ENCODE measurements at places on chromosomes 1 and 21.
A peak's percentile ranks its signal among the peaks of the same experiment; 100 is the strongest.

GRCh38 chr1:173014160-173014559, 36.6 kb downstream of the TNFSF18 start:
- DNase-seq, result no peak

GRCh38 chr1:200892958-200893357, 1.7 kb upstream of the INAVA start:
- no peak for DNase-seq

GRCh38 chr1:152410599-152410998, 3.5 kb downstream of the CRNN start:
- no peak for DNase-seq

DNA sequence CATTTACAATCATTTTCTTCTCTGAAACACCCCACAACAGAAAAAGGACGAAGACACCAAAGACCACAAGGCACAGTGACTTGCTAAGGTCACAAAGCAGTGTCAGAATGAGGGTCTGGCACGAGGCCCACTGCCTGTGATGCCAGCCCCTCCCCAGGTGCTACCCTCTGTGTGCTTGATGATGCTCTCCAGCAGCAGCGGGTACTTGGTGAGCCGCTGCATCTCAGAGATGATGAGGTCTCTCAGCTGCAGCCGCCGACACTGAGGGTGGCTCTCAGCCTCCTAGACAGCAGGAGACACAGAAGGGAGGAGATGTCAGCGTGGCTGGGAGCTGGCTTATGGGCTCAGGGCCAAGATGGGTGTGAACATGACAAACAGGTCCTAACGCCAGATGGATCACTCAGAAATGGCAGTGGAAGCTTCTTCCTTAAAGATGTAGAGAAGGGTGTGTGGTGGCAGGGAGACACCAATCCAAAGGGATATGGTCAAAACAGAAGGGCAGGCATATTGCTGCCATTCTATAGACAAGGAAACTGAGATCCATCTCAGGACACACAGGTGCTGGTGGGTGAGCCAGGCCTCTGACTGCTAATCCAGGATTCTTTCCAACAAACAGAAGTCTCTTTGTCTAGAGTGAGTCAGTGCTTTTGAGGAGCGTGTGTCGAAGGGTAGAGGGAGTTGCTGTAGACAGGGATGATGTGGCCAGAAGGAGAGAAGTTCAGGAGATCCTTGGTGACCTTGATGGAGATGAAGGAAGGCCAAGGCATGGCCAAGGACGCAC, 25.6 kb downstream of the LRRC71 start:
- no peak for DNase-seq

DNA sequence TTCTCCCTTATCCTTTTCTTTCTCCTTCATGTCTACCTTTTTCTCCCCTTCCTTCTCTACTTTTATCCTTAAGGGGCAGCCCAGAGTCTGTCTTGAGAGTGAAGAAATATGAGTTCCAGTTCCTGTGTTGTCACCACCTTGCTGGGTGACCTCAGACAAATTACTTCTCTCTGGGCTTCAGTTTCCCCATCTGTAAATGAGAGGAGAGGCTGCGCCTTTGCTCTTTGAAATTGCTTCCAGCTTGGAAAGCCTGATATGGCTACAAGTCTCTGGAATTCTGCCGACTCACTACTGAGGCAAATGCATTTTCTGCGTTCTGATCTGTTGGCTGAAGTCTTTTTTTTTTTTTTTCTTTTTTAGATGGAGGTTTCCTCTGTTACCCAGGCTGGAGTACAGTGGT, 119.2 kb downstream of the SYF2 start:
- DNase-seq, result no peak

DNA sequence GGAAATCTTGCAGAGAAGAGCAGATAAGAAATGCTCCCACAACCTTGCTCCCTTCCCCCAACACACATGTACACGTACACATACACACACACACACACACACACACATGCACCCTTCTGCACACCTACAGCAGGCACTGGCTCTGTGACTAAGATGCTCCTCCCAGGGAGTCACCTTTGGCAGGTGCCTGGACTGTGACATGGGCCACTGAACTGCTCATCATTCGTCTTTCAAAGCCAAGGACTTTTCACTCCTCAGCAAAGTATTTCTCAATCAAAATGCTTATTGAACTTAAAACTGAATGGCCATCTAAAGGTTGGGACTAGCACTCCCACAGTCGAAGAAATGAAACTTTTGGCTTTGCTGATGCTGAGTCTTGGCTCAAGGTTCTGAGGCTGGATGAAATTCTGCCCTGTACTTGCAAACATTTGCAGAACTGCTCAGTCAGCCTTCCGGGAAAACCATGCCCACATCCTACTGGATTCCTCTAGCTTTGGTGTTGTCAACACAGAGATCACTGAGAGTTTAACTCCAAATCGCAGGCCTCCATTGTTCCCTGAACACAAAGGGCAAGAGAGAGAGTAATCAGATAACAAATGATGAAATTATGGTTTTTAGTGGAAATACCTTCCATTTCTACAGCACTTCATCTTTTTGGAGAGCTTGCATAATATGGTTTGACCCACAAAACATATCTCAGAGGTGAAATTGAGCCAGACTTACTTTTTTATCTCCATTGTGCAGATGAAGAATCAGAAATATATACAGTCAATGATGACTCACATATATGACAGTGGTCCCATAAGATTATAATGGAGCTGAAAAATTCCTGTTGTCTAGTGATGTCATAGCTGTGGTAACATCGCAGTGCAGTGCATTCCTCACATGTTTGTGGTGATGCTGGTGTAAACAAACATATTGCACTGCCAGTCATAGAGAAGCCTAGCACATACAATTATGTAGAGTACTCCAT, 72.4 kb upstream of the BCAR3 start:
- DNase-seq, result no peak

- DNase-seq, result peak; percentile 20
Measured at GRCh38 chr1:204213668-204214662, at the start of gene GOLT1A. Gene GOLT1A, minus strand, starts transcription at chr1:204213988. Its CDS starts 82 bp downstream, at chr1:204213906.

- DNase-seq, result no peak
Measured at GRCh38 chr1:27135541-27136235, 19.2 kb downstream of the SLC9A1 start.

DNA sequence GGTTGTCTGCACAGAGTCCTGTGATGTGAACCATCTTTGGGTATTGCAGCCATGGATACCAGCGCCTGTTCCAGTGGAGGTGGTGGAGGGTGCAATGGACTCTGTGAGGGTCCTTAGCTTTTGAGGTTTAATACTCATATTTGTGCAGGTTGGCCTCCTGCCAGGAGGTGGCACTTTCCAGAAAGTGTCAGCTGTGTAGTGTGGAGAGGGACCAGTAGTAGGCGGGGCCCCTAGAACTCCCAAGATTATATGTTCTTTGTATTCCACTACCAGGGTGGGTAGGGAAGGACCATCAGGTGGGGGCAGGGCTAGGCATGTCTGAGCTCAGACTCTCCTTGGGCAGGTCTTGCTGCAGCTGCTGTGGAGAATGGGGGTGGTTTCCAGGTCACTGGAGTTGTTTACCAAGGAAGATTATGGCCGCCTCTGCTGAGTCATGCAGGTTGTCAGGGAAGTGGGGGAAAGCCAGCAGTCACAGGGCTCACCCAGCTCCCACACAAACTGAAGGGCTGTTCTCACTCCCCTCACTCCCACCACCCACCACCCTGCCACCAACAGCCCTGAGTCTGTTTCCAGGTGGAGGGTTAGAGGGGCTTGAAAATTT, 31.2 kb upstream of the ZNF678 start:
- no peak for DNase-seq

DNA sequence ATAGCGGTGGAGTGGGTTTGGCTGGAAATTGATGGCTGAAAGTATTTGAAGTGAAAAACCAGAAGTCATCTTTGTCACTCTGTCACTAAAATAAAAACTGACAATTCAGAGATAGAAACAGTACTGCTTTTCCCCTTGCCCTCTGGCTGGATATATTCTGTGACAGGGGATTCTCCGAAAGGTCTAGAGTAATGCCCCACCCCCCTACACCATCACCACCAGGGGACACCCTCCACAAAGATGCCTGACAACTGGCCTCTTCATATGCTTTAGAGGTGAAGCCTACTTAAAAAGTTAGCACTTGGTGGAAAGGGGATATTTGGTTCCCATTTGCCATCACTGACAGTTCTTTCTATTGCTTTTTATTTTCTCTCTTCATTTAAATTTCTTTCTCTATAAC, 73.5 kb downstream of the SGIP1 start:
- no peak for DNase-seq

- no peak for DNase-seq
Measured at GRCh38 chr1:147815503-147815902, 55.1 kb upstream of the GJA5 start.

GRCh38 chr1:118136187-118136941, 48.7 kb downstream of the SPAG17 start:
- DNase-seq, result no peak

- DNase-seq, result no peak
Measured at GRCh38 chr1:18482721-18483425, 2.1 kb downstream of the KLHDC7A start.

DNA sequence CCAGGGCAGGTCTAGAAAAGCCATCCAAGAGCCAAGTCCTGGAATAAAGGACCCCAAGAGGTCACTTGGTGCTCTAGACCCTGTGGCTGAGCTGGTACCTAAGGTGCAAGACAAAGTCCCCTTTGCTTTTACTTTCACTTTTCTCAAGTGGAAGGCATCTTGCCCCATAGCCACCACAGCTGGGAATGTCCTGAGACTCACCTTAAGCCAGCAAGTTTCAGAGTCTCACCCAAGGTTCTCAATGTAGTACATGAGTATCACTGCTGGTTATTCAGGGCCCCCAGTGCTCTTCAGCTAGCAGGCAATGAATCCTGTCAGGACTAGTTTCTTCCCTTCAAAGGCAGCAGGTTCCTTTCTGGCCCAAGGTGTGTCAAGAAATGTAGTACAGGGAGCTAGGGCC, 67.5 kb downstream of the UROD start:
- DNase-seq, result no peak

- no peak for DNase-seq
Measured at GRCh38 chr1:172429331-172430127, 9.0 kb downstream of the C1orf105 start.

DNA sequence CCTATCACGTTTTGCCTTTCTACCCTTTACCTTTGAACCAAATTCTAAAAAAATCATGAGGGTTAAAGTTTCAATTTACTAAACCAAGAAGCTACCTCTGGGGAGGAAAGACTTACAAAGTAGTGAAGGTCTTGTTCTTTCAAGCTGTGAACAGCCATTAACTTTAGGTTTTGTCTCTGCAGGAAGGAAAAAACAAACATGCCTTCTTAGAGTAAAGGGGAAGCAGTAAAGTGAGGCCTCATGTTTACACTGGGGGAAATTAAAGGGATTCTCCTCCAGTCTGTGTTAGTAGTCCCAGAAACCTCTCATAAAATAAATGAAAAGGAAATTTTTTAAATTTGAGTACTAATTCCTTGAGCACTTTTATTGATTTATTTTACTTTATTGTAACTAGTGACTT, 780.2 kb upstream of the ADGRL2 start:
- no peak for DNase-seq

- no peak for DNase-seq
Measured at GRCh38 chr1:223039990-223040389, 103.1 kb downstream of the TLR5 start.

- no peak for DNase-seq
Measured at GRCh38 chr1:15400627-15401026, 9.1 kb upstream of the EFHD2 start.

DNA sequence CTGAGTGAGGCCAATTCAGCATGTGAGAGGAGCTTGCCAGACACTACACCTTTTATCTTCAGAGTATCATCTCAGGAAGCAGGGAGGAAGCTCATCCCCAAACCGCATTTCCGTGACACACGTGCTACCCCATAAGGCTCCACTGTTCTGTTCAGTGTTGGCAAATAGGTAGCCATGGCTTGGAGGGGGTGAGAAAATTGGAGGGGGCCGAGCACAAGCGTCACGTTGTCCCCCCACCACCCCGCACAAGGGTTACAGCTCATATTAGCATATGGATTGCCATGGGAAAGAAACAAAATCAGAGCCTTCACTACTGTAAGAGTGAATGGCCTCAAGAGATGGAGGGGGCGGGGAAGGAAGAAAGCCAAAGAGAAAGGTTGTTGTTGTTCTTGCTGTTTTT, 46.7 kb downstream of the OLIG1 start:
- no peak for DNase-seq

GRCh38 chr1:54645806-54646676, 4.5 kb downstream of the MROH7 start:
- DNase-seq, result no peak

DNA sequence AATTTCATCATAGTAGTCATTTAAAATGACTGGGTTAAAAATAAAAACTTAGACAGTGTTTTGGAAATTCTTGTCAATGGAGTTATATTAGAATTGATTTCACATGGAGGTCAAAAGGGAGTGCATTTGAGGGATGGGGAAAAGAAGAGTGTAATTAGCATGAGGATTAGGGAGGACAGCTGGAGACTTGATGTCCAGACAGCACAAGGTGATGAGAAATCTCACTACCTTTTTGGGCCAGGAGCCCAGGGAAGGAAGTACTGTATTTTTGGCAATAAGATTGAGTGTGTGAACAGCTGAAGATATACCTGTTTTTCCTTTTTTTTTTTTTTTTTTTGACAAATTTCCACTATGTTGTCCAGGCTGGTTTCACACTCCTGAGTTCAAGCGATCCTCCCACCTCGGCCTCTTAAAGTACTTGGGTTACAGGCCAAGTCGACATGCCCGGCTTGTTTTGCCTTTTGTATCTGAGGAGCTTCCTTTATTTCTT, 163.6 kb downstream of the PAPPA2 start:
- no peak for DNase-seq
